ENCODE measurements at places on chromosomes 16 and 17.

GRCh38 chr16:58262592-58262991 is 32.2 kb downstream of the PRSS54 start:
- DNase-seq: no peak

- DNase-seq: no peak
Measured at GRCh38 chr17:48351911-48352332, 78.1 kb downstream of the SKAP1 start.

- DNase-seq: no peak
Measured at GRCh38 chr16:69048328-69049120, 56.9 kb upstream of the HAS3 start.

- DNase-seq: no peak
Measured at GRCh38 chr16:6377956-6378355, 954.7 kb upstream of the RBFOX1 start.

DNA sequence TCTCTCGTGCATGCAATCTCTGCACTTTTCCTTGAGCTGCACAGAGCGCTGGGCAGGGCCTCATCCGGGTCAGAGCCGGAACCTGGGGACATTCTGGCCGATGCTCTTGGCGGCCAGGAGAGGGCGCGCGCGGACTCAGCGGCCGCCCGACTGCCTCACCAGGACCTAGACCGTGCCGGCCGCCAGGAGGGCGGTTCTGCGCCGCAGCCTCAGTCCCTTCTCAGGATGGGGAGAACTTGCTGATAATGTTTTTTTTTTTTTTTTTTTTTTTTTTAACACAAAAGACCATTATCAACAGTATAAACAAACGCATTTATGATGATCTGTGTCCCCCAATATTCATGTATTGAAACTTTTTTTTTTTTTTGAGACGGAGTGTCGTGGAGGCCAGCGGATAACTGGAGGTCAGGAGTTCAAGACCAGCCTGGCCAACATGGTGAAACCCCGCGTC is 8.1 kb upstream of the FLYWCH2 start:
- peak; percentile 15 for DNase-seq

DNA sequence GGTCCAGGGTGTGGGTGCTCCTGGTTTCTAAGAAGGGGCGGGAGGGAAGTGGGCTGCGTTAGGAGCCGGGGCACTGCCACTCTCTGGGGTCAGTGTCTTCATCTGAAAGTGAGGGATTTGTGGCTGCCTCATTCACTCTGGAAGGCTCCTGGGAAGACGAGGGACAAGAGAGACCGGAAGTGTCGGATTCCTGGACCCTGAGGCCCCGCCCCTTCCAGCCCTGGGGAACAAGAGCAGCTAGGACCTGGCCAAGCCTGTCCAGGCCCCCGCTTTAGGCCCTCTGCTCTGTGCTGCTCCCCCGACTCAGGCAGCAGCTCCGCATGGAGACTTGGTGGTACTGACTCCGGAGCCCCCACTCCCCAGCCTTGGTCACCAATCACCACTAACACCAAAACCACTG is 6.5 kb downstream of the LGALS3BP start:
- DNase-seq: no peak

DNA sequence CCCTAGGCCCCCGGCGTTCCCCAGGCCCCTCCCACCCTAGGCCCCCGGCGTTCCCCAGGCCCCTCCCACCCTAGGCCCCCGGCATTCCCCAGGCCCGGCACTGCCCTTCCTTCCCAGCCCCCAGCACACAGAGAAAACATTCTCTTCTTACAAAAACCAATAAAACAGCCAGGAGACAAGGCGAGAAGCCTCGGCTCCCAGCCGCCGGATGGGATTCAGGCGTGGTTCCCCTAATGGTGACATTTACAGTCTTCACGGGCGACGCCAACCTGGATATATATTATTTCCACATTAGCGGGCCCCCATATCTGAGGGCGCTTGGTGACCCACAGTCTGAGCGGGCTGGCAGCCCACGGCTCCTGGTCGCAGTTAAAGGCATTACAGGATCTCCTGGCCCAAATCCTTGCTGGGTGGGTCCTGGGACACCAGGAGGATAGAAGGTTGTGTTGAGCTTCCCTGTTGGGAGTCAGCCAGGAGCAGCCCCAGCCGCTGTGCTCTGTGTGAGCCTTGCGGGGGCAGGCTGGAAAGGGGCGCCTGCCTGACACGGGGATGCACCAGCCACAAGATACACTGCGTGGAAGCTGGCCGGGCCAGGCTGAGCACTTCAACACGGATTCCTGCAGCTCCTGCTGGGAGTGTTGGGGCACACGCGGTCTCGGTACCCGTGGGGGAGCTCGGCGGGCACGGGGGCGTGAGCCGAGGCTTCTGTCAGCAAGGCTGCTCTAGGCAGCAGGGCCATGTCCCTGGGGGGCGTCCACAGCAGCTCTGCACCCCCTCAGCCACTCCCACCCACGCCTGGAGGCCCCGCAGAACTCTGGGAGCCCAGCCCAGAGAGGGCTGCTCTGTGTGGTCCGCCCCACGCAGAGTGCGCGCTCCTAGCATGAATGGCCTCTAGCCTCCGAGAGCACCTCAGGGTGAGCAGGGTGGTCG is 83.7 kb downstream of the LMF1 start:
- DNase-seq: no peak

DNA sequence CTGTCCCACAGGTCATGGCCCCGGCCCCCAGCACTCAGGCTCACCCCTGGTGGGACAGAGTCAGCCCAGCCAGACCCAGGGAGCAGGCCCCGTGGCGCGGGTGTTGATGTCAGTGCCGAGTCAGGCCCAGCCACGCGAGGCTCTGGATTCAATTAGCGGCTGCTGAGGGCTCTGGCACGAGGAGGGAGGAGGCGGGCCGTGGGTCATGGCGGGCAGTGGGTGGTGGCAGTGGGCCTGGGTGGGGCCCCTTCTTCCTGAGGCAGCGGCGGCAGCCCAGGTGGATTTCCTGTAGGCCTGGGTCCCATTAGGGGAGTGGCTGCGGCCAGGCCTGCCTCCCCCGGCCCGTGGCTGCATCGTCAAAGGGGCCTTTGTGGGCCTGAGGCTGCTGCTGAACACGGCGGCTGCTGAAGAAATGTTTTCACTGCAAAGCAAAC is 12.9 kb downstream of the VASN start:
- no peak for DNase-seq

DNA sequence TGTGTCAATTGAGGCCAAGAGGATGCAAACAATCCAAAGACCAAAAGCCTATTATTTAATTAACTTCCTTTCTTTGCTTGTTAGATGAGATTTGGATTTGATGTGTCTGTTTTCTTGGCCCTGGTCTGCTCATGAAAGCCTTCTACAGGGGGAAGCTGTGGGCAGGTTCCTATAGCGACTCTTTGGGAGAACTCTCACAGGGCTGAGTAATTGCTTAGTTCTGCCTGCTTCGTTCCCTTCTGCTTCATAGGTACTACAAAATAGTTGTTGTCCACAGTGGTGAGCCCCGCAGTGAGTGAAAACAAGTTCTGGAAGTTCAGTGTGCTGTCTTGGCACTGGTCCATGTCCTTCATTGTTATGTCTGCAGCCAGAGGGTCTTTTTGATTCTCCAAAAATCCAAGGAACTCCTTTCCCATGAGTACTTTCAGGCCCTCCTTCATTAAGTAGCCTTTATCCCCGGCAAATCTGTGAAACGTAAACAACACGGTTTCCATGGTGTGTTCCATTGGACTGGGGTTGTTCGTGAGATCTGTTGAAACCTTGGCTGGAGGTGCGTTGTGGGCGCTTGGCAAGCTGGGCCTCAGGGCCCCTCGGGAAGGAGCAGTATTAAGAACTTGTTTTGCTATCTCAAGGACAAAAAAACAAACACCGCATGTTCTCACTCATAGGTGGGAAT is 30.0 kb upstream of the ANKRD40CL start:
- DNase-seq: no peak

DNA sequence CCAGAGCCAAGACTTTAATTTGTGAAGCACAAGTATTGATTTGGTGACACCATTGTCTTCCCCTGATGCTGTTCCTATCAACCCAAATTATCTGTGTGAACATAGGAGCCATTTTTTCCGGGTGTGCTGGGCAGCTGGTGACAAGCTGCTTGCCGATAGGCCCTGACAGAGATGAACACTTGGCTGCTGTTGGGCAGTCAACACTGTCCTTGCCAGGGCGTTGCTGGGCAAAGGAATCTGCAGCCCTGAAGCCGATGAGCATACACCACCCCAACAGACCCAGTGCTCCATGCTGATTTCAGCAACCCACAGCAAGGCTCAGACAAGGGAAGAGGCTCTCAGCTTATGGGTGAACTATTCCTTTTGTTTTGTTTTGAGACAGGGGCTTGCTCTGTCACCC is 105.4 kb downstream of the YPEL2 start:
- no peak for DNase-seq

GRCh38 chr16:3829631-3830536 is 50.6 kb downstream of the CREBBP start:
- no peak for DNase-seq

GRCh38 chr16:56669005-56669839 is at the start of gene MT1H:
TSS of gene MT1H (plus strand) at chr16:56669814. CDS start at chr16:56669885, 71 bp downstream.
- no peak for DNase-seq

GRCh38 chr17:19015428-19015827 is 10.9 kb upstream of the FAM83G start:
- no peak for DNase-seq

GRCh38 chr16:30430428-30430970 is 669 bp upstream of the DCTPP1 start:
- no peak for DNase-seq

GRCh38 chr16:67150833-67151396 is at the start of gene B3GNT9:
TSS of gene B3GNT9 (minus strand) at chr16:67150998. CDS start at chr16:67150485, 513 bp downstream.
- DNase-seq: peak; percentile 49

- no peak for DNase-seq
Measured at GRCh38 chr16:58732545-58733247, 1.4 kb downstream of the GOT2 start.

DNA sequence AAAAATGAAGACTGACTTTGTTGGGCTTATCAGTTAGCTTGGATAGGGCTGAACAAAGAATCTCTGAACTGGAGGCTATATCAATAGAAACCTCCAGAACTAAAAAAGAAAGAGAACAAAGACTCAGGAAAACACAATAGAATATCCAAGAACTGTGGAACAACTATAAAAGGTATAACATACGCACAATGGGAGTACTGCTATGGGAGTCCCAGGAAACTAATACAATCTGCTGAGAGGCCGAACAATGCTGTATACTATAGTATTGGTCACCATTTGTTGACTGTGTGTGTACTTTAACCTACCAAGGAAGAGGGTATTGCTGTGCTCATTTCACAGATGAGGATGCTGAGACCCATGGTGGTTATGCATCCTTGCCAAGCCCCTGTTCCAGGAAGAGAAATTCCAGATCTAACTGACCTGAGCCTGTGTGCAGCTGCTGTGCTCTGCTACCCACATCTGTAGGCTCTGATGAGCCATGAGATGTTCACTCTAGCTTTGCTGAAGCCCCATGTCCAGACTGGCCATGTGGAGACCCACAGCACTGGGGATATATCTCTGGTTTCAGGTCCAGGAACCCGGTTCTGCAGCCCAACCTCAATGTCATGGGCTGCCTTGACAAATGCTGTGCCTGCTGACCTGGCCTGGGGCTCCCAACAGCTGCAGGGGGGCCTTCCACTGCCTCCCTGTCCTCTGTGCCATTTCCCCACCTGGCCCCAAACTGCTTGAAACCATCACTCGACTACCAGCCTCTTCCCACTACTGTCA is 254.3 kb upstream of the TNRC6C start:
- no peak for DNase-seq

DNA sequence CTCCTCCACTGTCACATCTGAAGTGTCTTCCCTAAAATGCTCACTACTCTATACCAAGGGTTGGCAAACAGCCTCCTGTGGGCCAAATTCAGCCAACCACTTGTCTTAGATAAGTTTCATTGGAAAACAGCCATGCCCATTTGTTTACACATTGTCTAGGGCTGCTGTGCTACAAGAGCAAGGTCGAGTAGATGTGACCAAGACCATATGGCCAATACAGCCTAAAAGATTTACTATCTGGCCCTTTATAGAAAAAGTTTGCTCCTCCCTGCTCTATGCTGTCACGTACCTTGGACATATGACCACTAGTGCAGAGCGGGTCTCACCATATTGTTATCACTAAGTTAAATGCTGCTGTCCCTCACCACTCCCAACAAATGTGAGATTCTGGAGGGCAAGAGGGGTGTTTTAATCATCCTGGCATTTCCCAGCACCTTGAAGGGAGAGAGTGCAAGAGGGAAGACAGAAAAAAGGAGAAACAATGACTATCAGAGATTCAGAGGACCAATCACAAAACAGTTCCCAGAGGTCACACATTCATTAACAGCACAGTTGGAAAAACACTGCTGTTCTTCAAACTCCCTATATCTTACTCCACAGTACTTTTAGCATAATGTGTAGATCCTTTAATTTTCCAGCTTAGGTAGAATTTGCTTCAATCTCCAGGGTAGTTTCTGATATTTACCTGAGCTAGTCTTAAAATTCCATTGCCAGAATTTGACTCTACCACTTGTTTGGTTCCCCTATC is 13.2 kb downstream of the LSM12 start:
- no peak for DNase-seq

DNA sequence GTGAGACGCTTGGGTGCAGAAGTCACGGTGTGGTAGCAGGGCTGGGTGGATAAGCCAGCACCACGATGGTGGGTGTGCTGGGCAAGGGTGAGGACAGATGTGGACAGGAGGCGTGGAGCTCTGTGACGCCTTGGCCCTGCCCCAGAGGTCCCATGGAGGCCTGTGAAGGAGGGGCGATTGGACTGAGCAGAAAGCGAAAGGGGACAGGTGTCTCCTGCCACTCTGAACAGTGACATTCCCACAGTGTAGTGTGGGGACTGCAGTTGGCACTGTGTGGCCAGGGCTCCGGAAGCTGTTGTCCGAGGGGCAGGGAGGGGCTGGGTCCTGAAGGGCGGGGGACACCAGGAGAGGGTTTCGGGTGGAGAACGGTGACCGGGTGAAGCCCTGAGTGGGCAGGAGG is 7.3 kb downstream of the TBC1D24 start:
- DNase-seq: no peak

DNA sequence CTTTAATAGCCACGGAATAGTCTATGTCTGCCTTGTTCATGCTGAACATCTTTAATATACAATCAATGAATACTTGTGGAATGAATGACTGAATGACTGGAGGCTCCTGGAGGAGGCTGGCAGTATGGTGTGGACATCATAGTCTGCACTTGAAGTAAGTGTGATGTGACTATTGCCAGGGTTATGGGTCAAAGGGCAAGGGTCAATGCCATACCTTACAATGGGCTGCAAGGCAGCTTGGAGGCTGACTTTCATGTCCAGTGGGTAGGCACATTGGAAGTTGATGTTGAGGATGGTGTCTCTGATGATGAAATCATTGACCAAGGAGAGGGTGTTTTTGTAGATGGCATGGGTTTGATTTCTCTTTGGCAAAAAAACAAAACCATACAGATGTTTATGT is 7.9 kb downstream of the GP2 start:
- no peak for DNase-seq

DNA sequence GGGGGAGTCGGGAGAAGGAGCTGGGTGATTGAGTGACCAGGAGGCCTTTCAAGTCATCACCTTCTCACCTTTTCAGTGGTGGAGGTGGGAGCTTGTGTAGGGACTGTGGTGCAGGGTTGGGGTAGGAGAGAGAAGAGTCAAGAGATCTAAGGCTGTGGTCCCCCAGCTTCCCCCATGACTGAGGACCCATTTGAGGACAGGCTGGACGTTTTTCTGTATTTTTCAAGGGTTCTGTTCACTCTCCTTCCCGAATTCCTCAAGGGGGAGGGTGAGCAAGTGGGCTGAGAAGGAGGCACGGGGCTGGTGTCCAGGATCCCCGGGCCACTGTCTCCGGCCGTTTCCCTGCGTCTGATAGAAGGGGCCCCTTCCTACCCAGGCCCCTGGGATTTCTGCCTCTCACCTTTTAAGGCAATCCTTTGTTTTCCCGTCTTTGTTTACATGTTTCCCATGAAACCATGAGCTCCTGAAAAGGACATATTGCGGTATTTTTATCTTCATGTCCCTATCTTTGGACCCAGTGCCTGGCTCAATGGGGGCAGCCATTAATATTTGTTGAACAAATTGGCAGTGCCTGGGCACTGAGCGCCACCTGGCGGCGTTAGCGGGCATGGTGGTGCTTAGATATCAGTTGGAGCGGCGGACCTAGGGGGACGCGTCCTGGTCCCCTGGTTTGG is 9.2 kb upstream of the CD300A start:
- no peak for DNase-seq
